ENCODE measurements at places on chromosomes 7 and 10.

GRCh38 chr10:80296942-80297341 is 7.5 kb upstream of the MAT1A start:
- no peak for DNase-seq

GRCh38 chr7:106094780-106095179 is 17.3 kb downstream of the SYPL1 start:
- no peak for DNase-seq

GRCh38 chr10:35379226-35380137 is 43.2 kb downstream of the CCNY start:
- DNase-seq = no peak

GRCh38 chr10:62839590-62839989 is 23.4 kb upstream of the EGR2 start:
- DNase-seq = no peak

DNA sequence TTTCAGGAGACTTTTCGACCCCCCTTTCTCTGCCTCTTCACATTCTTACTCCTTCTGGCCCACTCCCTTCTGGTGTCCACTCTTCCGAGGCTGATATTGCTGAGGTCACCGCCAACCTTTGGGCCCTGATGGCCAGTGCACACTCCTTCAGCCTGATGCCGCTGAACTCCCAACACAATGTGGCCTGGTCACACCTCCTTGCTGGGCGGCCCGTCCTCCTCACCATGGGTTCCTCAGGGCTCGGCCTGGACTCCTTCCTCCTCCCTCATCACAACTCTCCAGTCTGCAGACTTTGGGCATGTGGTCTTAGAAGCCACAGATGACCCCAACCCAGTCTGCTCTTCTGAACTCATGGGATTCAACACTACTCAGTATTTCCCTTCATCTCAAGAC is 583.0 kb upstream of the MGMT start:
- DNase-seq = no peak

DNA sequence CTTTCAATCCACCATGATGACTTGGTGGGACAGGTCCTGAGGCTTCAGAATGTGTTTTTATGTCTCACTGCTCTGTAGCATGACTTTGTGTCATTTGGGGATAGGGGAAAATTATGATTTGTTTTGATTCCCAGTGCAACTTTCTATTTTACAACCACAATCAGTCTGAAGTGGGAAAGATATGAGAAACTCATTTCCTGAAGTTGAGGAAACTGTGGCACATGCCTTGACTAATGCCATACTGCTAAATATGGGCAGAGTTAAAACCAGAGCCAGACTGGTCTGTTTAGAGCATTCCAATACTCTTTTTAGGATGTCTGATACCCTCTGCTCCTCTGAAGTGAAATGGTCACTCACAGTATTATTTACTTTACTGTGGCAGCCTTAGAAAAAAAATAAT is 307.7 kb downstream of the ADRA2A start:
- no peak for DNase-seq

DNA sequence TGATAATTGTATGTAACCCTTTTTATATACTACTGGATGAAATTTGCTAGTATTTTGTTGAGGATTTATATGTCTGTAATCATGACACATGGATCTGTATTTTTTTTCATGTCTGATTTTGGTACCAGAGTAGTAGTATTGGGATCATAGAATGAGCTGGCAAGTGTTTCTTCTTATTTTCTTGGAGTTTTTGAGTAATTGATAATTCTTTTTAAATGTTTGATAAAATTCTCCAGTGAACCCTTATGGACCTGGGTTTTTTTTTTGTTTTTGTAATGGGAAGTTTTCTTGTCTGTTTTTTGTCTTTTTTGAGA is 28.4 kb downstream of the ZNF33A start:
- DNase-seq = no peak

- DNase-seq = no peak
Observed at GRCh38 chr7:96219378-96220130, 102.3 kb downstream of the SLC25A13 start.

DNA sequence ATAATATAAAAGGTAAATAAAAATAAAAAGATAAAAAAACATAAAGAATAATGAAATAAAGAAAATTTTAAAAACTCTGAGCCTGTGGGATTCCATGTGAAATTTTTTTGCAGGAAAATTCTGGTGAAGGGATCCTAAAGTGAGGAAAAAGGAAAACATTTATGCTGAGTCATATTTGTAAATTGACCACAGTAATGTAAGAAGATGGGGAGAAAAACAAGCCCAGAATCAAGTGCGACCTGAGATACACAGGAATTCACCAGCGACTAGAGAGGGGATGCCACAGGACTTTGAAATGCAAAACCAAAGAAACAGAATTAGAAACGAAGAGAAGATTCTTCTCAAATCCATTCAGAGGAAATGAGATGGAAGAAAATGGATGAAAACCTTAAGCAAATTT is 133.8 kb upstream of the PFKP start:
- DNase-seq = no peak

- no peak for DNase-seq
Observed at GRCh38 chr10:111093741-111094380, 17.0 kb downstream of the ADRA2A start.

- no peak for DNase-seq
Observed at GRCh38 chr7:127674361-127674760, 22.4 kb downstream of the SND1 start.

GRCh38 chr10:7593063-7593462 is 73.7 kb downstream of the ITIH5 start:
- DNase-seq = no peak

DNA sequence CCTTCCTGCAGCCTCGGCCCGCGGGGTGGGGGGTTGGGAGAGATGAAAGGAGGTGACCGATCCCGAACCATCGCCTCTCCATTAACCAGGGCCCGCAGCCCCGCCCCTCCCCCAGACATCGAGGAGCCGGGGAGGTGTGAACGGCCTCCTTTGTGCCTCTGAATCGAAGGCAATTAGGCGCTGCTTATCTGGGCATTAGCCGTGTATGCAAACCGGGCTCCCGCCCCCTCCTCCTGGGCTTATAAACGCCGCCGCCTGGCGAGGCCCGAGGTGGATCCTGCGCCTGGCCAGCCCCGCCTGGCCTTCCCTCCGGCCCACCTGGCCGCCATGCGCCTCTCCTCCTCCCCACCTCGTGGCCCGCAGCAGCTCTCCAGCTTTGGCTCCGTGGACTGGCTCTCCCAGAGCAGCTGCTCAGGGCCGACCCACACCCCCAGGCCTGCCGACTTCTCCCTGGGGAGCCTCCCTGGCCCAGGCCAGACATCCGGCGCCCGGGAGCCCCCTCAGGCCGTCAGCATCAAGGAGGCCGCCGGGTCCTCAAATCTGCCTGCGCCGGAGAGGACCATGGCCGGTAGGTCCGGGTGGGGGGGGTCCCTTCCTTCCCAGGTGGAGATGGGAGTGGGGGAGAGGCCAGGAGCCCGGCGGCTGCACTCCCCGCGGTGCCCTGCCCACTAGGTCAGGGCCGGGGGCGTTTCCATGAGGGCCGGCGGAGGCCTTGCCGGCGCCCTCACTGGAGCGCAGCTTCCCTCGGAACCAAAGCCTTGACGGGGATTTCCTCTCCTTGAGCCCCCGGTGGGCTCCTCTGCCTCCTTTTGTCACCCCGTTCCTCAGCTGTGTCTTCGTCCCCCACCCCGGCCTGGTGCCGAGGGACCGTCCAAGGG is at the start of gene VENTX:
VENTX (plus strand) TSS at position 268 of the 878 bp plus-strand sequence; CDS start at position 328, 60 bp downstream.
- no peak for DNase-seq

- DNase-seq = no peak
Observed at GRCh38 chr7:32126843-32127242, 56.6 kb upstream of the PDE1C start.

GRCh38 chr10:69061305-69062161 is 26.4 kb upstream of the SRGN start:
- no peak for DNase-seq

- peak; percentile 20 for DNase-seq
Observed at GRCh38 chr7:149310113-149310836, 48.3 kb downstream of the ZNF783 start.

GRCh38 chr7:111164442-111164841 is 73.5 kb downstream of the LRRN3 start:
- no peak for DNase-seq

DNA sequence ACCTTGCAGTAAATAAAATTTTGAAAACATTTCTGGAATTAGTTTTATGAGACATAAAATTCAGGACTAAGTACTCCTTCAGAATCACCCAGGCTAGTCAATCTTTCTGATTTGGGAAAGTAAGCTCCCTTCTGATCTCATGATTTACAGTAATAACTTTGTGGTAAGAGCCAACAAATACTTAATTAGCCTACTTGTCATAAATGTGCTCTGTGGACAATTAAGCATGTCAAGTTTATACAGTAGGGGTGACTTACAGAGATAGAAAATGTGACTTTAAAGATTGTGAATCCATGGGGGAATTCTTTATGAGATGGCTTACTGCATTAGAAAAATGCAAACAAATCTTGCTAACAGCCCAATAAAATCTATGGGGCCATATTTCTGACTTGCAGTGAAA is 616.9 kb upstream of the GHITM start:
- DNase-seq = no peak

- no peak for DNase-seq
Observed at GRCh38 chr10:61643316-61643751, 19.4 kb upstream of the CABCOCO1 start.

- no peak for DNase-seq
Observed at GRCh38 chr10:6236349-6237198, 33.8 kb downstream of the PFKFB3 start.

- DNase-seq = no peak
Observed at GRCh38 chr7:36227223-36227622, 74.2 kb downstream of the EEPD1 start.

DNA sequence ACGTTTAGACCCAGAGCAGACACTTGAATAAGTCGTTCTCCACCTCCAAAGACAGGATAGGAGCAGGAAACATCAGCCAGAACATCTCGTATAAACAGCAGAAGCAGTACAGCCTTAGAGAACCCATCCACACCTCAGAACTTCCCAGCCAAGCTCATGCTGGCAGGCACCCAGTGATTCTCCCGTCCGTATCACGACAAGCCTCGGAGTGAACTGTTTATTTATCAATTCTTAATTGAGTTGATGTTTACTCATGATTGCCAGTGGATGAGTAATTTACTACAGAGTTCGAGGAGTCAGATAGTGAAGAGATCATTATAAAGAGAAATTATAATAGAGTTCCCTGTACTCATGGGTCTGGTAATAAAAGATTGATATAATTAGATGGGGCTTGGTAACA is 811.5 kb downstream of the LRMDA start:
- no peak for DNase-seq

- DNase-seq = no peak
Observed at GRCh38 chr10:33391611-33392465, 57.4 kb upstream of the NRP1 start.

DNA sequence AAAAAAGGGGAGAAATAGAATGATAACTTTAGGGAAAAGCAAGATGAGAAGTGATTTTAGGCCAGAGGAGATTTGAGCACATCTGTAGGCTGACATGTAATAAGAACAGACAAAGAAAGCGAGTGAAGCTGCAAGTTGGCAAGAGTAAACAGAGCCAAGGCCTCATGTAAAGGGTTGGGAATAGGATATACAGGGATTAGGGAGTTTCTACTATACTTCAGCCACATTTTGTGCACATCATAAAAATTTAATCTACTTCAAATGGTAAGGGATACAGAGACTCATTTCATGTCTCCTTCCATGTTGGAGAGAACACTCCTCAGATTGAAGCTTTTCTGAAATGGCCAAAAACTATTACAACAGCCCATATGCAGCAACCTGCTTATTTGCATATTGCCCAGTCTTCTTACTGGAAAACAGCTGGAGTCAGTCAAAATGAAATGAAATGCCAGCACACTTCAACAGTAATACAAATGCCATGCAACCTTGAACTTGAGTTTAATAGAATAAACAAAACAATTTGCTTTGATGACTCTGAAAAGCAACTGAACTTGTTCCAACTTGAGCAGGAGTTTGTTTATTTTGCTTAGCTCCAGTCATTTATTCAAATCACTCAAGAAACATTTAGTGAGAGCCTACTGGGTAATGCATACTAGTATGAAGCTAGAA is 49.9 kb downstream of the NRCAM start:
- DNase-seq = no peak

DNA sequence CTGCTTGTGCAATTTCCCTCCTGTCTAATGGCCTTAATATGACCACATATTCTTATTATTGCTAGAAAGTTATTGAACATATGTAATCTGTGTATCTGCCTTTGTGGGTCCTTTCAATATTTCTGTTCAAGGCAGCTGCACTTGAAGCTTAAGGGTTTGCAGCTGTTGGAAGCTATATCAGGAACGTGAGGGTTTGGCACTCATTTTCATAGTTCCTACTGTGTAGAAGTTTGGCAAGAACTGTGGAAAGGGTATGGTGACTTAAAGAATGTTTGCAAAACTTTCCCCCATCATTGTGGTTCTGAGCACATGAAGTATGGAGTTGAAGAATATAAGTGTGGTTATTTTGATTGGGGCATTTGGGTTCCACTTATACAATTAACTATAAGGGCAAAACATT is 144.7 kb upstream of the SEMA3A start:
- DNase-seq = no peak

DNA sequence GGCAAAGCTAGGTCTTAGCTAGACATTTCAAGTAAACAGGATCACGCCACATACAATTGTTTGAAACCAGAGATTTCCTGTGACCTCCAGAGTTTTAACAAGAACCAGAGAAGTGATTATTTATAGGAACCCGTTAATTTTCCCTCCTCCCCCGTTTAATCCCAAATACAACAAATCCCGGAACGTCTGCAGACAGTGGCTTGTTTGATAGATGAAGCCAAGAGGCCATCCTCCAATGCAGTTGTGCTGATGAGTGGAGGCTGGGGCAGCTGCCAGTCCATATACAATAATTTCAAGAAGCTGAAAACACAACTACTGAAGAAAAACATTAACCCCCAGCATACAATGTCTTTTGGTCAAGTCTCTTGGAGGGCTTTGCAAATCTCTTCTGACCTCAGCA is 971.6 kb upstream of the ZNF722 start:
- no peak for DNase-seq

DNA sequence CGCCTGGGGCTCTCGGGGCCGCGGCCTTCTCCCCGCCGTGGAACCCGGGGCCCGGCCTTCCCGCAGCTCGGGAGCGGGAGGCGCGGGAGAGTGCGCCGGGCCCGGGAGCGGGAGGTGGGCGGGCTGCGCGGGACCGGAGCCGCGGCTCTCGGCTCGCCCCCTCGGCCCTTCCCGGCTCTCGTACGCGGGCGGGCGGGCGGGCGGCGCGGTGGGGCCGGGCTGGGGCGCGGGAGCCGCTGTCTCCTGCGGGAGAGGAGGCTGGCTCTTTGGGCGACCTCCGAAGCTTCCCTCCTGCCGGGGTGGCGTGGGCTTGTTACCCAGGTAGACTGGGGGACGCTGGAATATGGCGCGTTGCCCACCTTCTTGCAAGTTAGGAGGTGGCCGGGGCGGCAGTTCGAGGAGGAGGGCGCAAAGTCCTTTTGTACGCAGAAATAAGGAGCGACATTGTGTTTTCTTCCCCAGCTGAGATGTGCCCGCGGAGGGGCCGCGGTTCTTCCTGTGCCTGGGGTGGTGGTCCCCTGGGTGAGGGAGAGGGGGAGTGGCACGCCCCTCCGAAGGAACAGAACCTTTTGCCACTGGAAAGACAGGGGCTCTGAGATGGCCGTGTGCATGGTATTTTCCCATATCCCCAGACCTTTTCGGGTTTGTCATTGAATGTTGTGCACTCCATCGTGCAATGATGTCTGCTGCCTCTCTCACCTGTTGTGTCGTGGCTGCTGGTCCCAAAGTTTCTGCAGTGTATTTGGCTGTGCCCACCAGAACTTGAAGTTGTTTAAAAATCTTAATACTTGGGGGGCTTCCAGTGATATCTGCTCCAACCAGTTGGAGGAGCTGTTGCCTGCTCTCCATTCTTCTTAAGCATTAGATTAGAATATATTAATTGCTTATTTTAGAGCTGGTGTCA is 844 bp downstream of the NRF1 start:
- peak; percentile 59 for DNase-seq
